NCI-H510A treated with DMSO at 0.1 percent for 48 hours (cell line): ENCODE measurements at places on chromosomes 16 and 17.

- DNase-seq = no peak
Measured at GRCh38 chr16:65731833-65732232, 610.0 kb upstream of the CDH11 start.

DNA sequence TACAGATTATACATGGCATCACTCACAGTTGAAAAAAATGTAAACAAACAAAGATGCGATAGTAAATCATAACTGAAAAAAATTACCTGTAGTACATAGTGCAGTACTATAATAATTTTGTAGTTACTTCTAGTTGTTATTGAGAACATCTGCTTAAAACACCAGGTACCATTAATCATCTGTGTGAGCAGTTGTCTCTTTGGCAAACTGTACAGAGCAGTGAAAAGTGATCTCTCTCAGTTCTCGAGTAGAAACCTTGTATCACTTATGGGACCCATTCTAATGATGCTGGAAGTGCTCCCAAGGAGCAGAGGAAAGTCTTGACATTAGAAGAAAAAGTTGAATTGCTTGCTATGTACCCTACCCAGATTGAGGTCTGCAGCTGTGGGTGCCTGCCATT is 8.9 kb upstream of the TENT4B start:
- DNase-seq = no peak

DNA sequence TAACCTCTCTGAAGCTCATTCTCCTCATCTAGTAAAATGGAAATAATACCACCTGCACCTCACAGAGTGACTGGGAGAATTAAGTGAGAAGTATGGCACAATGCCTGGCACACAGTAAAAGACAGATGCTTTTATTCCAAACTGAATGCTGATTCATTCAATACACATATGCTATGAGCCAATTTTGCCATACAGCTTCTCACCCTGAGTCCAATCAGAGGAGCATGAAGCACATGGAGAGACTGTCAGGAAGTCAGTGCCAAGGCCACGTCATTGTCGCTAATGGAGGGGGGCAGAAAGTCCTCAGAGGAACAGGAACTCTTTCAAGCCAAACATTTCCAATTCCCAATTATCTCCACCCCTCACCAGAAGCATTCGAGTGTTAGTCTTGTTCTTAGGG is 11.6 kb downstream of the MKS1 start:
- DNase-seq = no peak

DNA sequence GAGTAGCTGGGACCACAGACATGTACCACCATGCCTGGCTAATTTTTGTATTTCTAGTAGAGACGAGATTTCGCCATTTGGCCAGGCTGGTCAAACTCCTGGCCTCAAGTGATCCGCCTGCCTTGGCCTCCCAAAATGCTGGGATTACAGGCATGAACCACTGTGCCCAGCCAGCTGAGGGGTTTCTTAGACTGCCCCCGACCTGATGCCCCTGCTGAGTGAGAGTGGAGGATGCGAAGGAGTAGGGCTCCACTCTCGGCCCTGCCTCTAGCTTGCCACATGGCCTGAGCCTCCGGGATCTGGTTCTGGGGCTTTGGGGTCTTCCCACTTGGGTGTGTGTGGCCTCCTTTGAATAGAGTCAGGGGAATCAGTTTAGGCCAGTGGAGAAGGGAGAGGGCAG is 11.0 kb downstream of the GPR179 start:
- no peak for DNase-seq

GRCh38 chr17:68705714-68706076 is 104.5 kb upstream of the FAM20A start:
- no peak for DNase-seq

DNA sequence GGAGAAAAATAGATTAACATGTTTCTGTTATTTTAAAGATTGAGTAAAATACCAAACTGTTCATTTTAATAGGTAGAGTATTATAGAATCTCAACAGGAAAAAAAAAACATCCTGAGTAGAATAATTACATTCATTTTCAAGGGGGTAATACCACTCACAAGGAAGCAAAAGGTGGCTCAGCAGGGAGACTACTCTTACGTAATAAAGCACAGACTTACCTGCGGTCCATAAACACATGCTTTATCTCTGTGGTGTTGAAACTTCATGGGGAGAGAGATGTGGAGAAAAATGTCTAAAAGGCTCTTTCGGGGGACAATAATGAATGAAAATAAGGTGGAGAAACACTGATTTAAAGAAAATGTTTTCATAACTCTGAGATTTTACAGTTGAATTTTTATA is 171.7 kb downstream of the MRTFB start:
- DNase-seq = no peak

- no peak for DNase-seq
Measured at GRCh38 chr16:10210944-10211343, 28.7 kb upstream of the GRIN2A start.
